HT1080 (cell line): ENCODE measurements at places on chromosomes 16 and 17. TPM values are rescaled to one million over a fixed set of nuclear protein-coding genes. Genes with fewer than 3 reads are reported as not detected.

The SLC35G6 gene
- total RNA-seq = not detected in 2 replicates

The ADGRG3 gene
- total RNA-seq = not detected in 2 replicates

DNA sequence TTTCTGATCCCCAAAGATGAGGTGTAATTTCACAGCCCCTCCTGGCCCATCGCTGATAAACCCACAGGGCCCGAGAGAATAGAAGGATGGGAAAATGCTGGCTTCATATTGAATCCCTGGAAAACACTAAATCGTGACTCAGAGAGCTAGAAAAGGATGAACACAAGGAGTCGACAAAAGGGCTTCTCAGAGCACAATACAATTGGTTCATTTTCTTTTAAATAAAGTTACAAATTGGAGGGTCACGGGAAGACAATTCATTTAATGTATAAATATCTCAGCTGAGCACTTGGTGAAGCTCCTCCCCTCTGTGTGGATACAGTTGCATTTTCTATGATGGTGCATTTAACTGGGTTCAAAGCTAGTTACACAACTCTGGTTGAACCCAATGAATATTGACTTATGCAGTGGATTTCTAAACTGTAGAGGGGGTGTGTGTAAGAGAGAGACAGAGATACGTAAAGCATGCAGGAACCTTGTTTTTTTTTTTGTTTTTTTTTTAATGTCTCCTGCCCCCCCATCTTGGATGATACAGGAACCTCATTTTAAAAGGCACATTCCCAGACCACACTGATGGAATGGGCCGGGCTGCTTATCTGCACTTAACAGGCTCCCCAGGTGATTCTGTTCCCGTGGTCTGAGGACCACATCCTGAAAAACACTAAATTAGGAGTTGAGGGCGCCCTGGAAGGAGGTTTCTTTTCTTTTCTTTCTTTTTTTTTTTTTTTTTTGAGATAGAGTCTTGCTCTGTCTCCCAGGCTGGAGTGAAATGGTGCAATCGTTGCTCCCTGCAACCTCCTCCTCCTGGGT is 14.1 kb downstream of the TTYH2 start:
- DNase-seq = no peak

The PRDM7 gene
- not detected in 2 replicates for total RNA-seq

The UTS2R gene
- total RNA-seq = not detected in 2 replicates

The PERCC1 gene
- total RNA-seq = not detected in 2 replicates

- no peak for DNase-seq
These were observed 11.5 kb upstream of the MMD start for GRCh38 chr17:55433029-55433628.

GRCh38 chr17:77894126-77894956 is 64.2 kb upstream of the TNRC6C start:
- DNase-seq = no peak

DNA sequence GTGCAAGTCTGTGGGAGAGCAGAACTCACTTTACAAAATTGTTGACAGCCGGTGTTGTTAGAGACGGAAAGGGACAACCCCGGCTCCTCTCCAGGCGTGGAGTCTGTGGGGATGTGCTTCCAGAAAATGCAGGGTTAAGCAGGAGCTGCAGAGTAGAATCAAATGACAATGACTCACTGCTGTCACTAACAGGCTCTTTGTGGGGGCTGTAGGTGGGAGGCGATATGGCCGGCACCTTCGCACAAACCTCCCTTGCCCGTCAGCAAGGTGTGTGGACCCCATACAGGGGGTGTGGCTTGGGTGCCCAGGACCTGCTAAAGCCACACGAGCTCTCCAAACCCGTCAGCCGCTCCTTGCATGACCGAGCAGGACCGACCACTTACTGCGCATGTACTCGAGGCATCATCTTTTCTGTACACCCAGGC is 5.8 kb downstream of the PDK2 start:
- no peak for DNase-seq

The IFI35 gene
- 18.7 and 20.1 TPM in 2 replicates for total RNA-seq

DNA sequence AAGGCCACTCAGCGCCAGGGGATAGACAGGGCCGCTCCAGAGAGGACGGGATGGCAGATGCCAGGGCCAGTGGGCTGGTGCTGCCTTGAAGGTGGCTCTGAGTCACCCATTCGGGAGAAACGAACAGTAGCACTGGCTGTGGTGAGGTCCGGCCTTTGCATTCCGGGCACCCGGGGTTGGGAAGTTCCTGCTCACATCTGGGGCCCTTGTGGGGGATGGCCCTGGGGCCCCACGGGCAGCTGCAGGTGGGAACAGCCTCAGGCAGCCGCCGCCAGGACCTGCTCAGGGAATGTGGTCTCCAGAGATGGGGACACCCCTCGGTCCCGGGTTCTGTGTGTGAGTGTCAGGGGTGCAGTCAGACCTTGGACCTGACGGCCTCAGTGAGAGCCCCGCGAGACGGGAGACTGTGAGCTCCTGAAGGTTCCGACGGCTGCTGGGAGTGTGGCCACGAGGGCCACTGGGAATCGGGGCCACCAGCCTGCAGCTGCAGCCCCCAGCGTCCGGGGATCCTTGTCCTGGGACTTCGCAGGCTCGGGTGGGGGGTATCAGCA is 1.4 kb downstream of the CBFA2T3 start:
- no peak for DNase-seq

DNA sequence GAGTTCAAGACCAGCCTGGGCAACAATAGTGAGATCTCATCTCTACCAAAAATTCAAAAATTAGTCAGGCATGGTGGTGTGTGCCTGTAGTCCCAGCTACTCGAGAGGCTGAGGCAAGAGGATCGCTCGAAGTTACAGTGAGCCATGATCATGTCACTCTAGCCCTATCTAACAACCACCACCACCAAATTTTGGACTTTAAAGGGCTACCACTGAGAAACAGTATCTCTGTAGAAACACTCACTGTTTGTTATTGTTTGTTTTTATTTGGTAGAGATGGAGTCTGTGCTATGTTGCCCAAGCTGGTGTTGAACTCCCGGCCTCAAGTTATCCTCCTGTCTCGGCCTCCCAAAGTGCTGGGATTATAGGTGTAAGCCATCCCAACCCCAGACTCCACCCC is 1.3 kb upstream of the UBALD2 start:
- no peak for DNase-seq

The CRYBA1 gene
- total RNA-seq = not detected in 2 replicates

GRCh38 chr17:2084036-2084765 is 29.3 kb downstream of the HIC1 start:
- DNase-seq = no peak

GRCh38 chr16:58815181-58815888 is 81.2 kb upstream of the GOT2 start:
- DNase-seq = no peak

The TPSD1 gene
- total RNA-seq = not detected in 2 replicates

DNA sequence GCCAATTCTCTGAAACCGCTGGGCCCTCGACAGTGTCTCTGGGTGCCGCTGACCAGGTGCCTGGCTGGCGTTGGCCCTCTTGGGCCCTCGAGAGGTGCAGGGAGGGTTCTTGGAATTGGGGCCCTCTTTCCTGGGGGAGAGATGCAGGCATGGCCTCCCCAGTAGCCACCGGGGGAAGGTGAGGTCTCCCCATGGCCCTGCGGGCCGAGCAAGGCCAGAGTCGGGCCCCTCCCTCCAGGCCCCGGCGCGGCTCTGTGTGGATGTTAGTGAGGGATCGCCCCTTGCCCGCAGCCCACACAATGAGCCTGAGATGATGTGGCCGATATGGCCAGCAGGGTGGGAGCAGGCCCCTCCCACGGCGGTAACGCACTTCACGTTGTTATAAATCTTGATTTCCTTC is 23.1 kb upstream of the C1QTNF8 start:
- DNase-seq = no peak

DNA sequence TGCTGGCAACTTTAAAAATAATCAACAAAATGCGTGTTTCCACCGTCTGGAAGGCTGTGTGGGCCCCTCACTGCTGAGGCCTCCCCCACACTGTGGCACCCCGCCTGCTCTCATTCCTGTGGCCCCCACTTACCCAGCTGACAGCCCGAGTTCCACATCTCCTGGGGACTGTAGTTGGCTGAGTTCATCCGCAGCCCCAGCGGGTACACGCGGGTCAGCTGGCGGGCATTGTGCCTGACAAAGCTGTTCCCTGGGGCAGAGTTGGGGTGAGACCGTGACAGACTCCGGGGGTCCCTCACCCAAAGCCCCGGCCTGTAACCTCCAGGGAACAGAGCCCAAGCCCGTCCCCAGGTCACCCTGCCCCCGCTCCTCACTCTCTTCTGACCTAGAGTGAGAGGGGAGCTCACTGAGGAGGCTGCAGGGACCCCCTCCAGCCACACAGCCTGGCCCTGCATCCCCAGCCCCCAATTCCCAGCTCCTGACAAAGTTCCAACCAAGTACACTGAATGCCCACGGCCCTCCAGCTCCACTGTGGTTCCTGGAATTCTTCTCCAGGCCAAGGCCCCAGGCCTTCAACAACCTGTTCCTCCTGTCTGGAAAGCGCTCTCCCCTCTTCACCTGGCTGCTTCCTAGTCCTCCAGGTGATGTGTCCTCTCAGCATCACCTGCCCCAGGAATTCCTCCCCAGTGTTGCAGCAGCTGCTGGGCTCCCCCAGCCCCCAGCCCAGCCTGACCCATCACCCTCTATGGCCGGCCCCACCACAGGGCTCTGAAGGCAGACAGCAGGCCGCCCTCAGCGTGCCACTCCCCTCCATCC is 18.0 kb downstream of the PLCD3 start:
- DNase-seq = no peak

The ZNF75A gene
- 12.2 and 16.9 TPM in 2 replicates for total RNA-seq

GRCh38 chr17:50326831-50327364 is 19.0 kb upstream of the XYLT2 start:
- no peak for DNase-seq

The MRPL10 gene
- total RNA-seq = 124 and 154 TPM in 2 replicates

The TLCD3B gene
- total RNA-seq = 0.11 and 0.13 TPM in 2 replicates

DNA sequence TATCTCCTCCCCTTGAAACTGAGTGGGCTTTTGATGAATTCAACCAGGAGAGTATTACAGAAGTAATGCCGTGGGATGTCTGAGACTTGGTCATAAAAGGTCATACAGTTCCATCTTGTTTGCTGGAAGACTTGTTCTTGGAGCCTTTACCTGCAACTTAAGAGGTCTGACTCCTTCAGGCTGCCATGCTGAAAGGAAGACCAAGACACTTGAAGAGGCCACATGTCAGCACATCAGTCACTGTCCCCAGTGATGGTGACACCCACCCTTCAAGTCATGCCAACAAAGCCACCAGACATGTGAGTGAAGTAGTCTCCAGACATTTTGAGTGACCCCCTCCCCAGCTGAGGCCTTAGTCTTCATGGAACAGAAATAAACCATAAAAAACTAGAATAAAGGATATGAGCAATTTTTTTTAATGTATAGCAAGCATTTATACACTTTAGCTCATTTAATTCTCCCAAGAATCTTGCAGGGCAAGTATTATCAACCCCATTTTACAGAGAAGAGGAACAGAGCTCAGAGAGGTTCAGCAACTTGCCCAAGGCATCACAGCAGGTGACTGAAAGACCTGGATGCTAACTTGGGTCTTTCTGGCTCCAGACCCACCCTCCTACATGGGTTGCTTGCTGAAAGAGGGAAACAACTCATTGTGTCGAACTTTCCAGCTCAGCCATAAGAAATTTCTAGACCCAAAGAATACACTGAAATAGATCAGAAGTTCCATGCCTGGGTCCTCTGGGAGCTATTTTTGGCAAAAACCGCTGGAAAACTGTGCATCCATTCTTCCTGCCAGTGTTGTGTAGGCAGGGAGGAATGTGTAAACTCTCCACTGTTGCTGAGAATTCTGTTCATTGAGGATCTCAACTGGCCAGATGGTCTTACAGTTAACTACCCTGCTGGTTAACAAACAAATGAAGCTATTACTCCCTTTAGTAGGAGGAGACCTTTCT is 38.1 kb downstream of the SOCS1 start:
- DNase-seq = no peak

DNA sequence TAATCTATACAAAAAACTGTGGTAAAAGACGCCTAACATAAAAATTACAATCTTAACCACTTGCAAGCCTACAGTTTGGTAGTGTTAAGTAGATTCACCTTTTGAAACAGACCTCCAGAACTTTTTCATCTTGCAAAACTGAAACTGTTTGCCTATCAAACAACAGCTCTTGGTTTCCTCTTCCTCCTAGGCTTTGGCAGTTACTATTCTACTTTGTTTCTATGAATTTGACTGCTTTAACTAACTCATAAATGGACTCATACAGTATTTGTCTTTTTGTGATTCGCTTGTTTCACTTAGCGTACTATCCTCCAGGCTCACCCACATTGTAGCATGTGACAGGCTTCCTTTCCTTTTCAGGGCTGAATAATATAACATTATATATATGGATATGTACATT is 97.0 kb downstream of the PRKCA start:
- DNase-seq = no peak

GRCh38 chr17:31495022-31495885 is 103.8 kb downstream of the RAB11FIP4 start:
- no peak for DNase-seq

DNA sequence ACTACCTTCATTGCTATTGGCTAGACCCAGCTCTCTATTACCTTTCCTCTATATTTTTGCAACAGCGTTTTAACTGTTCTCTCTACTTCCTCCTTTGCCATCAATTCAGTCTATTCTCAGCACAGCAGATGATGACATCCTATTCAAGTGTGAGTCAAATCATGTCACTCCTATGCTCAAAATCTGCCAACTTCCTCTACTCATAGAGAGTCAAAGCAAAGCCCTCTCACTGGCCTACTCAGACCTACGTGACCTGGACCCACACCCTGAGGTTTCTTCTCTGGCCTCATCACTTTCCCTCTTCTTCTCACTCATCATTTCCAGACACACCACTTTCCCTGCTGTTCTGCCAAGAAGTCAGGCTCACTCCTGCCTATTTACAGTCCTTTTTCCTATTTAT is 289.0 kb upstream of the AXIN2 start:
- DNase-seq = peak; percentile 81

- DNase-seq = no peak
These were observed 27.7 kb downstream of the CNTROB start for GRCh38 chr17:7959503-7960253.

The GNAO1 gene
- 0.05 TPM in 1 of 2 replicates, not detected in the other for total RNA-seq

DNA sequence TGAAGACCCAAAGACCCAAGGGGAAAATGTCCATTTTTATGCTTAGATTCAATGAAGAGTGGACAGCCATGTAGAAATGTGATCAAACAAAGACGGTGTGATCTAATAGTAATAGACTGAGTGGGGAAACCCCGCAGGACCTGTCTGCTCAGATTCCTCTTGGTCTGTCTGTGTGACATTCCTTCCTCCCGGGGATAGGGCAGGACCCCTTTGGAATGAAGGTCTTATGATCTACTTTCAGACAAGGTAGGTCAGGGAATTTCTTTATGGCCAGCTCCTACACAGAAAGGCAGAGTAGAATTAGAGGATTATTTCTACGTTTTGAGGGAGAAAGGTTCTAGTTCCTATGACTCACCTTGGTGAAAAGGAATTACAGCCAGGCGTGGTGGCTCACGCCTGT is 267.6 kb downstream of the STX8 start:
- no peak for DNase-seq

DNA sequence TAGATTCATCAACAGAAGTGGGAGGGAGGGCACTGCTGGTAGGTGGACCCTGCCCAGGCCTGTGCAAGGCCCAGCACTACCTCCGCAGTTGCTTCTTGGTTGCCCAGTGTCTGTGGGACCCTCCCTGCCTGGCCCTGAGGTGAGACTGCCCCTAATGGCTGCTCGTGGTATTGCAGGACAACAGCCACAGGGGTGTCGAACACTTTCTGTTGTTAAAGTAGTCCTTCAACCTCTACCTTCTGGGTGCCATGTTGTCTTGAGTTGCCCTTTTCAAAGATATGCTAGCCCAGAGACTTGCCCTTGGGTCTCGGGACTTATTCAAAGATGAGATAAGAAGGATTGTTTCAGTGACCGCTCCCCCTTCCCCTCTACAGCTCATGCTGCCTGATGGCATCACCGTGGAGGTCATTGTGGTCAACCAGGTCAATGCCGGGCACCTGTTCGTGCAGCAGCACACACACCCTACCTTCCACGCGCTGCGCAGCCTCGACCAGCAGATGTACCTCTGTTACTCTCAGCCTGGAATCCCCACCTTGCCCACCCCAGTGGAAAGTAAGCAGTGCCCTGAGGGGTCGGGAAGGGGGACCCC is 29.1 kb downstream of the AKAP1 start:
- DNase-seq = no peak
